Activated CD4-positive, alpha-beta T cell treated with anti-CD3 and anti-CD28 coated beads for 1 hour (primary cell): ENCODE measurements at places on chromosomes 2 and 18.

- no peak for DNase-seq
These were observed 123.3 kb downstream of the CLIP4 start for GRCh38 chr2:29238497-29238896.

GRCh38 chr2:54940723-54941122, 109.5 kb downstream of the RTN4 start:
- no peak for DNase-seq

- no peak for DNase-seq
These were observed 245.5 kb upstream of the KCNJ3 start for GRCh38 chr2:154452906-154453493.

DNA sequence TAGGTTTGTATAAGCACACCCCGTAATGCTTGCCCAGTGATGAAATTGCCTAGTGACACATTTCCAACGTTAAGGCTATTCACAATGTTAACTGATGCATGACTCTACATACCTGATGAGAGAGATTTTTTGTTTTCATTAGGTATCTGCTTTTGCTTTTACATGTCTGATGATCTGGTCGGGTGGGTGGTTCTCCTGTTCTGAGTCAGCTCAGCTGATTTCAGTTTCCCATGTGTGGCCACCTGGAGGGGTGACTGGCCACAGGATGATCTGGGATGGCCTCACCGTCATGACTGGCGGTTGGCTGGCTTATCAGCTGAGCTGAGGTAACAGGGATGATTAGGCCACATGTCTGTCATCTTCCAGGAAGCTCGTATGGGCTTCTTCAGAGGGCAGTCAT, 33.8 kb upstream of the ACYP2 start:
- no peak for DNase-seq

GRCh38 chr2:205501826-205502225, 180.5 kb upstream of the NRP2 start:
- DNase-seq = no peak

DNA sequence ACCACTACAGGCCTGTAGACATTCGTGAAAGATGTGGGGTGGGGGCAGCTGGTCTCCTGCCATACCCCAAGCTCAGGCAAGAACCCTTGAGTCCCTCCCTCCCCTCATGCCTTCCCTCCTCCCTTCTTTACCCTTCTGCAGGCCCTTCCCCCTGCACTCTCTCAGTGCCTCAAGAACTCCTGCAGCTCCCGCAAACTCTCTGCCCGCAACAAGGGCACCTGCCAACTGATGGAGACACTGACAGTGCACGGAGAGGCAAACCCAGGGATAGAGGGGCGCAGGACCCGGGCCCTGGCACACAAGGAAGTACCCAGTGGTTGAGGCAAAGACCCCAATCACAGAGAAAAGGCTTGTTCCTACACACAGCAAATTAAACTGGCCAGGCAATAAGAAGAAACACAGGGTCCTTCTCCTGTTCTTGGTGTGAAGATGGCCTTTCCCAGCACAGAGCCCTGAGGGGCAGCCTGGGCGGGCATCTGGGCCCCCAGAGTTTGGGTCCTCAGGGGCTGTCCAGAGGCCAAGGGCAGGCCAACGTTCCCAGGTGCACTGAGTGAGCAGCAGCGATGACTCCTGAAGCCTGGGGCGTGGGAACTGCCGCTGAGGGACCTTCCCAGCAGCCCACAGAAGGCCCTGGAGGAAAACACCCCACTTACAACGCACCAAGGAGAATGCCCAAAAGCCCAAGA, 1.6 kb downstream of the TEKT4 start:
- no peak for DNase-seq

DNA sequence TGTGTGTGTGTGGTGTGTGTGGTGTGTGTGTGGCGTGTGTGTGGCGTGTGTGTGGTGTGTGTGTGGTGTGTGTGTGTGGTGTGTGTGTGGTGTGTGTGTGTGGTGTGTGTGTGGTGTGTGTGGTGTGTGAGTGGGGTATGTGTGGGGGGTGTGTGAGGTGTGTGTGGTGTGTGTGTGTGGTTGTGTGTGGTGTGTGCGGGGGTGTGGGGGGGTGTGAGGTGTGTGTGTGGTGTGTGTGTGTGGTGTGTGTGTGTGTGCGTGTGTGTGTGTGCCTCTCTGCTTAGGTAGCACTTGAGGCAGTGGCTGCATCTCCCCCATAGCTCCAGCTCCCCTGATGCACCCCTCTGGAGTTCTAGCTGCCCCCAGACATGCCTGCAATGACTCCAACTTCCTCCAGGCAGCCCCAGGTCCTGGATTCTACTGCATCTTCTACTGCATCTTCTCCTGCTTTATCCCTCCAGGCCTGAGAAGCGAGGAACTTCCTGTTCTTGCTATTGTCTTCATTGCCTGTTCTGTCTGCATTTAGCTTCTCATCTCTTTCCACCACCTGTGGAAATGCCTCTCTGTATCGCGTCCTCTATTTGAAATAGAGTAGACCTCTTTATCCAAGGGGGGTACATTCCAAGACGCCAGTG, 22.2 kb upstream of the MLPH start:
- no peak for DNase-seq

DNA sequence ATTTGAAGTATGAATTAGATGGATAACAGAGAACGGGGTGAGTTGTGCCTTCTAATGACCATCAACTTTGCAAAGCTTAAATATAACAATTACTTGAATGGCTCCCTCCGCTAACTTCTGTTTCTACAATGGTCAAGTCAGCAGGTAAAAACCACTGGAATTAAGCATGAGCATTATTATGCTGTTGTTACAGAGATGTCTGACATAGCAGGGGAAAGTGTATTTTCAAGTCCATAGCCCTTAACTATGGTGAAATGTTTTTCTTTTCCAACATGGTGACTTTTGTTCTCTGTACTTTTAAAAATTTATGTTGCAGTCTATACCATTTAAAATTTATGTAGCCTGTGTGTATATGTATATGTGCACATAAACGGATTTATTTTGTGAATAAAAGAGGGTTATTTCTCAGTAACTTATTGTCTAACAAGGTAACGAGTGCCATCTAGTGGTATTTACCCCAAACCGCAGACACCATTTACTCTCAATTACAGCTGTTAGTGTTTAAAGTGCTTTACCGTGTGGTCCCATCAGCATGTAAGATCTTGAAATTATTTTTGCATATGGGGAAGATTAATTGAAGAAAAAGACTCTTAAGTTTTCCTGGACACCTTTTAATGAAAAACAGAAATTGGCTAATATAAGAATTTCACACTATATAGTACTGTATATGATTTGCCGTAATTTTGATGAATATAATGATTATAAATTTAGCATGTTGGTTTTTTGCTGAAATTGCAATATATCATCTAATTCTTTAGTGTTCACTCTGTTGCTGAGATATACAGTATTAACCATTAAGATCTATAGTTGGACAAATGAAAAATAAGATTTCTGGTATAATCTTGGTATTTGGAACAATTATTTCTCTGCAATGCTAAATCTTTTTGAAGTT, 78.2 kb downstream of the UBE2E3 start:
- no peak for DNase-seq

DNA sequence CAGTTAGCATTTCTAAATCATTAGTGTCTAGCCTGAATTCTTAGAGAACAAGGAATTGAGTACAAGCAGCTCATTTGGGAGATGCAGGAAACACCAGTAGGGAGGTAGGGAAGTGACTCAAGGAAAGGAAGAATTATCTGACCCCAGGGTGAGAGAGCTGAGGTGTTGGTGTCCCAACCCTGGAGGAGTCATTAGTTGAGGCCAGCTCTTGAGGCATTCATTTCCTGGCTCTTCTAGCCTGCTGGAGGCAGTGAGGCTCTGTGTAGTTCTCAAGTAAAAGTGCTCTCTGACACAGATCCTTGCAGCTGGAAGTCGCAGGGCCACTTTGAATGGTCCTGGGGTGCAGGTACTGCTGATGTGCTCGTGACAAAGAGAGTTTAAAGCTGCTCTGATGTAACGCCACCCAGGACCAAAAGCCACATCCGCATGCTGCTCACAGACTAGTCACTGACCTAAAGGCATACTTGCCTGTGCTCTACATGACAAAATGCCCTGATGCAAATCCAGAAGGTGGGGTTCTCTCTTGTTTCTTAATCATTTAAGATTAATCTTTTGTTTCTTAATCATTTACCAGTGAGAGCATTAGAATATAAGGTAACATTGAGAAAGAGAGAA, 299.5 kb upstream of the LYPD1 start:
- DNase-seq = no peak

DNA sequence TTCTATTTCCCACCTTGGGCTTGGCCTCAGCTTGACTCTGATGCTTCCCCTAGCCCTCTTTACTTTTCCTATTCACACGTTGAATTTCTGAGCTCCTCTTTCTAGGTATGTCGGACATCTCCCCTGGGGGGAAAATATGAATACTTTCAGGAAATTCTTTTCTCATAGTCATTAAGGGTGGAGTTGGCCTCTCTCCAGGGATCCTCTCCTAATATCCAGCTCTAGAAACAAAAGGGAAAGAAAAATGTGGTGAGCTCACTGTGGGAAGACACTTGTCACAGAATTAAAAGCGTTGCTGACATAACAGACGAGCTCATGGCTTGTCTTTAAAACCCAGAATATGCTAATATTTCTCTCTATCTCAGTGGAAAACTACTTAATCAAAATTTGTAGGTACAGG, 132.7 kb upstream of the MEX3C start:
- DNase-seq = no peak

DNA sequence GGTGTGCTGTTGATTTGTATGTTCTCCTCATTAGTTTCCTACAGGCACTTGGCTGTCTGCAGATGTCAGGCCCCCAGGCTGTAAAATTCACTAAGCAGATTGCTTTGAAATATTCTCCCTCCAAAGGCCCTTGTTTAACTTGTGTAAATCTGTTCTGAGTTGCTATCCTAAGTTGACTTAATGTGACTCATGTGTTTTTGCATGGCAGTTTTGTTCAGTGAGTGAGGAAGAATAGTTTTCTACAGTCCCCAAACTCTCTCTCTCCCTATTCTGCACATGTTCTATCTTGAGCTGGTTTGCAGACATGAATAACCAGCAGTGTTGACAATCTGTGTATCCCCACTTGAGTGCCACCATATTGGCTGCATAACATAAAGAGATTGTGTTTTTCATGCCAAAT, 1005.4 kb upstream of the DDX18 start:
- no peak for DNase-seq

- no peak for DNase-seq
These were observed 49.8 kb downstream of the ZNF516 start for GRCh38 chr18:76445275-76445674.

GRCh38 chr2:239966029-239966852, 58.9 kb downstream of the NDUFA10 start:
- DNase-seq = no peak

- no peak for DNase-seq
These were observed 719.9 kb downstream of the ADCYAP1 start for GRCh38 chr18:1624612-1625011.

GRCh38 chr2:120497261-120497977, 151.5 kb downstream of the INHBB start:
- DNase-seq = no peak

DNA sequence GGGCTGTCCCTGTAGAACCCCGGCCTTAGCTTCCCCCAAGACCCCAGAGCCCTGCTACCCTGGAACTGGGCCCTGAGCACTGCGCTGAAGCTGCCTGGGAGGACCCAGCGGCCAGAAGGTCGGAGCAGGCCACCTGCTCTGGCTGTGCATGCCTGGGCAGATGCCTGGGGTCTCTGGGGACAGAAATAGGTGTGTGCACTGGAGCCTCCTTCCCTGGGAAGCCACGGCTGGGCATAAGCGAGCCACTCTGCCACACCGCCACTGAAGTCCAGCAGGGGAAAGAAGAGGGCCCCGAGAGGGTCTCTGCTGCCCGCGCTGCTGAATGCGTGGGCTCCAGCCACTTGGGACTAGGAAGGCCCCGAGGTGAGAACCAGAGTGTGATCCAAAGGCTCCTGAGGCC, 6.7 kb downstream of the GBX2 start:
- no peak for DNase-seq

- DNase-seq = no peak
These were observed 123.4 kb downstream of the MRO start for GRCh38 chr18:50696436-50696835.

- no peak for DNase-seq
These were observed 34.7 kb upstream of the DLX1 start for GRCh38 chr2:172050479-172051125.

DNA sequence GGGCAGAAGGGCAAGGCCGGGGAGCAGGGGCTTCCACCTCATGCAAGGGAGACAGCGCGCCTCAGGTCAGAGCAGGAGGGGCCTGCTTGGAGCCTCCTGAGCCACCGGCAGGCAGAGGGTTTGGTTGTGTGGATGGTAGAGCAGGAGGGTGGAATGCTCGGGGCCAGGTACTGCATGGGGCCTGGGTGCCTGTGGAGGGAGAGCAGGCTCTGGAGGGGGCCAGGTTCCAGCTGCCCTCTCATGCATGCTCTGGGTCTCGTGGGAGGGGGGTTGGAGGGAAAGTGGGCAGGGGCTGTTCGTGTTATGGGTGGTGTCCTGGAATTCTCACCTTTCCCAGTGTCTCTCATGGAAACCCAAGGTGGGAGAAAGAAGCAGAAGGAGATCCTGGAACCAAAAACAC, 3.2 kb upstream of the IL1R2 start:
- no peak for DNase-seq

- DNase-seq = no peak
These were observed 11.1 kb downstream of the CFAP36 start for GRCh38 chr2:55530539-55531081.

- no peak for DNase-seq
These were observed 622.1 kb upstream of the ZEB2 start for GRCh38 chr2:145141981-145142380.

- no peak for DNase-seq
These were observed 29.1 kb downstream of the DRC1 start for GRCh38 chr2:26430826-26431225.

GRCh38 chr2:121565389-121566250, 34.9 kb downstream of the RNU4ATAC start:
- DNase-seq = no peak

GRCh38 chr18:44066541-44066940, 614.1 kb upstream of the SETBP1 start:
- no peak for DNase-seq

DNA sequence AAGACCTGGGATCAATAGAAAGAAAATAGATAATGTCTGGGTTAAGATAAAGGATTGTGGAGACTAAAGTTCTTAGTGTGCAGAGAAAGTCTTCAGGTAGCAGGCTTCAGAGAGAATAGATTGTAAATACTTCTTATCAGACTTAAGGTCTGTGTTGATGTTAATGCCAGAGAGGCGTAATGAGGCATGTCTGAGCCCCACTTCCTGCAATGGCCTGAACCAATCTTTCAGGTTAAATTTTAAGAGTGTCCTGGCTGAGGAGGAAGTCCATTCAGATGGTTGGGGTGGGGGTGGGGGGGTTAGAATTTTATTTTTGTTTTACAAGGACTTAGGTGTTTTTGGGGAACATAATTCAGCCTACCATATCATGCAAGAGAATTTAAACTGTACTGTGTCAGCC, 129.5 kb downstream of the EVA1A start:
- DNase-seq = no peak

DNA sequence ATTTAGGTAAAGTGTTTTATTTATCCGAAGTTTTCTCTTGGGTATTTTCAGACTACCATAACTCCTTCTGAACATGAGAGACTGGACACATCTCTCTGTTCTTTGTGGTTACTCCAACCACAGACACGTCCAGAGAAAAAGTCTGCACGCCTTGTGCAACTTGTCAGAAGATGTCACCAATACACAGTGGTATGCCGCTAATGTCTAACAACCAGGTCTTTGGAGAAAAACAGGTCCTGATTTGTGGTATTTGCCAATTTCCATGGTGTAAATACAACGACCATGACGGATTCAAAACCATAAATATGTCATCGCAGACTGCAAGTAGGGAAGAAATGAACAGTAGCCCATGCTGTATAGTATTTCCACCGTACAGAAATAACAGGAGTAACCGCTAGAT, 620.6 kb upstream of the ID2 start:
- DNase-seq = no peak

- DNase-seq = no peak
These were observed 647 bp downstream of the CCDC121 start for GRCh38 chr2:27627963-27628766.
